ENCODE measurements at places on chromosomes 13 and 19.

GRCh38 chr19:5337708-5338655 lies 2.6 kb downstream of the PTPRS start:
- DNase-seq, result no peak

- DNase-seq, result no peak
Measured at GRCh38 chr19:35351411-35352176, 3.9 kb downstream of the FFAR1 start.

DNA sequence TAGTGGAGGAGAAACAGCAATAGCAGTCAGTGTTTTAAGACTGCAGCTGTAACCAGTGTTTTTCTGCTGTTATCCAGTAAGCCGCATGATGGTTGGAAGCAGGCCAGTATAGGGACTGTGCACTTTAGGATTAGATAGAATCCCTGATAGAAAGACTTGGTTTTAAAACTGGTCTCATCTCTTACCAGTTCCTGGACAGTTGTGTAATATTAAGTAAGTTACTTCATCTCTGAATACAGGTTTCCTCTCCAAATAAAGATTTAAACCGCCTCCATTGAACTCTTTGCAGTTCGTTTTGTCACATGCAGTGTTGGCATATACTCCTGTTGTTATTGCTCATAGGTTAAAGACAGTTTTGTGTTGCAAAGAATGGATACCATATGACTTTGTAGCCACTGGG lies 25.6 kb downstream of the URI1 start:
- DNase-seq, result no peak

GRCh38 chr13:57739089-57739488 lies 107.5 kb downstream of the PCDH17 start:
- DNase-seq, result no peak

DNA sequence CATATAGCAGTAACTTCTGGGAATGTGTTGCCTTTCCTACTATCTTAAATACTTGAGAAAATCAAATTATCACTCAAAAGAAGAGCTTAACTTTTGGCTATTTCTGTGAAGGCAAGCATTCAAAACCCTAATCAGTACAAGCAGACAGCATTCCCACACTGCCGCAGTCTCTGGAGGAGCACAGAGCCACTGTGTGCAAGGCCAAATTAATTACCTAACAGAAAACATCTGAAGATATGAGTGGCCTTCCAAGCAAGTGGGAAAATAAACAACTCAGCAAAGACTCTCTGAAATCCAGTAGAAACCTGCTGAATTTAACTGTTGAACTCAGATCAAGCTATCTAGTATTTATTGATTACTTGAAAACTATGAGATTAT lies 68.2 kb downstream of the COL4A1 start:
- DNase-seq, result no peak

- DNase-seq, result no peak
Measured at GRCh38 chr13:93338906-93339305, 112.3 kb downstream of the GPC6 start.

DNA sequence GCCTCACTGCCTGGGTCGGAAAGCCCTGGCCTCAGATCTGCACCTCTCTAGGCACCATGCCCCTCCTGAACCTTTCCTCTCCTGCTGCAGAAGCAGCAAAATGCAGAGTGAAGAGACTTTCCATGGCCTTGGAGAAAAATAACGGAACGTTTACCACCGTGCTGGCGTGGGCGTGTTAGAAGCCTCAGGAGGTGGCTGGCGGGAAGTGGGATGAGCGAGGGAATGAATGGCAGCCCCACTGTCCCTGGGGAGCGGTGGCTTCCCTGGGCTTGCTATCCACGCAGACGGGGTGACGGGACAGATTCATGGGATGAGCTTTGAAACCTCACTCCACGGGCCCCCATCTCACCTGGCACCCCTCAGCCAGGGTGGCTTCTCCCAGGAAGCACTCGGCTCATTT lies 4.3 kb downstream of the TEX29 start:
- DNase-seq, result no peak

GRCh38 chr19:16001481-16002312 lies 52.9 kb downstream of the OR10H4 start:
- no peak for DNase-seq

GRCh38 chr13:23458989-23459388 lies 25.5 kb upstream of the SACS start:
- DNase-seq, result no peak

DNA sequence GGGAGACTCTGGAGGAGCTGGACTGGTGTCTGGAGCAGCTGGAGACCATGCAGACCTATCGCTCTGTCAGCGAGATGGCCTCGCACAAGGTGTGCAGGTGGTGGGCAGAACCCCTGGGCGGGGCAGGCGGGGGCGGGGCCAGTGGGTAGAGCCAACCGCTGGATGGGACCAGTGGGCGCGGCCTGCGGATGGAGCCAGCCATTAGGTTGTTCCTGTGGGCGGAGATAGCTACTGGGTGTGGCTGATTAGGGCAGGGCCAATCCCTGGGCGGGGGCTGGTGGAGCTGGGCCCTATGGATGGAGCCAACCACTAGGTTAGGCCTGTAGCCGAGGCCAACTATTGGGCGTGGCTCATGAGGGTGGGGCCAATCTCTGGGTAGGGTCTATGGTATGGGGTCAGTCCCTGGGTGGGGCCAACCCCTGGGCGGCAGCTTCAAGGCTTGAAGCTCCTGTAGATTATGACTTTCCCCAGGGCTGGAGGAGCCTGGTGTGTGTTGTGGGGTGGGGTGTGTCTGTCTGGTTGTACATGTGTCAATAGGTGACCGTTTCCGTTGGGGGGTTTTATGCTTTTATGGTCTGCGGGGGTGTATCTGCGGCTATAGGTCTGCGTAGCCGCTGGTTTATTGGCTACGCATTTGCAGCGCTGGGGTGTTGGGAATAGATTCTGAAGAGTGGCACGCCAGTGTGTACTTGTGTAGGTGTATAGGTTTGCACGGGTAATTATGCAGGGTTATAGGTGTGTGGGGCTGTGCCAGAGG lies 30.7 kb downstream of the PDE4A start:
- DNase-seq, result no peak

GRCh38 chr13:41928323-41928722 lies 32.6 kb downstream of the VWA8 start:
- DNase-seq, result no peak

DNA sequence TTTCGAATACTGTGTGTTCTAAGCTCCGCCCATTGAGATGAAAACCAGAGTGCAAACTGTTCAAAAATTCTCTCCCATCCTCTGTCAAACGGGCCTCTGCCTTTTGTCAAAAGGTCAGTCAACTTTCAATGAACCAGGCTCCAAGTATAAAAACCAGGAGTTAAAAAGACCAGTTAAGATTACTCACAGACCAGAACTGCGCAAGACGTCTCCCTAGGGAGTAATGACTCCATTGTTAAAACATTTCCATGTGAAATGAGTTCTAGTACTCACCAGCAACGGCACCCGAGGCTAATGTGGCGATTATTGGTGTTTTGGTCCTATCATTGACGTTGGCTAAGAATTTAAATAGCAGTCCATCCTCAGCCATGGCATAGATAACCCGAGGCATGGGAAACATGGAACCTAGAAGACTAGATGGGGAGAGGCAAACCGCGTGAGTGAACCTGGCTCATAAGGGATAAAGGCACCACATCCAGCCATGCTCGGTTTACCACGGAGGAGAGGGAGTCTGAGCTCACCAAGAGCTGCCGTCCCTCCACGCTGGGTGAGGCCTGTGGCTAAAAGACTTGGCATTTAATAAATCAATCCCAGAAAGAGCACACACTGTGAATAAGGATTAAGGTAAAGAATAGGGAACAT lies 73.3 kb downstream of the SLC7A1 start:
- peak; percentile 68 for DNase-seq

- DNase-seq, result no peak
Measured at GRCh38 chr13:83333614-83334388, 548.5 kb downstream of the SLITRK1 start.

DNA sequence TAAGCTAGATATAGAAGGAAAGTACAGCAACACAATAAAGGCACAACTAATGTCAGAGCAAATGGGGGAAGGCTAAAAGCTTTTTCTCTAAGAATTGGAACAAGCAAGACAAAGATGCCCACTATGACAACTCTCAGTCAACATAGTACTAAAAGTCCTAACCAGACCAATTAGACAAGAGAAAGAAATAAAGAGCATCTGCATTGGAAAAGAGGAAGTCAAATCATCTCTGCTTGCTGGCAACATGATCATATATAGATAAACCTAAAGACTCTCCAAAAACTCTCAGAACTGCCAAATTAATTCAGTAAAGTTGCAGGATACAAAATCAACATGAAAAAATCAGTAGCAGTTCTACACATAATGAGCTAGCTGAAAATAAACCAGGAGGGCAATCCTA lies 542.0 kb downstream of the DIAPH3 start:
- DNase-seq, result no peak

- DNase-seq, result peak; percentile 5
Measured at GRCh38 chr13:110546926-110547325, 14.6 kb downstream of the RAB20 start.

DNA sequence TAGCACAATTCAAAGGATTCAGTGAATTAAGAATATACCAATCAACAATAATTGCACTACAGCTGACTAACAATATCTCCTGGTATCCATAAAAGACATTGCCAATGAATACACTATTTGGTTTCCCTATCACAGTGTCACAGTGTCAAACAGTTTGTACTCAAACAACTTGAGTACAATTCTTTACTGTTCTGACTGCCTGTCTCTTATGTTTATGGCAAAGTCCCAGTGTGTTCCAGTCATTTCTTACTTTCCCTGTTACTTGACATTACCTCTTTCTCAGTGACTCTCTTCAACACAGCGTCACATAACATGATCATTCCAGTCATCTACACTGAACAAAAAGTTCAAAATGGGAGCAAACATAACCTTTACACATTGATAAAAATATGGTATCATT lies 21.2 kb upstream of the RNASEH2B start:
- no peak for DNase-seq

DNA sequence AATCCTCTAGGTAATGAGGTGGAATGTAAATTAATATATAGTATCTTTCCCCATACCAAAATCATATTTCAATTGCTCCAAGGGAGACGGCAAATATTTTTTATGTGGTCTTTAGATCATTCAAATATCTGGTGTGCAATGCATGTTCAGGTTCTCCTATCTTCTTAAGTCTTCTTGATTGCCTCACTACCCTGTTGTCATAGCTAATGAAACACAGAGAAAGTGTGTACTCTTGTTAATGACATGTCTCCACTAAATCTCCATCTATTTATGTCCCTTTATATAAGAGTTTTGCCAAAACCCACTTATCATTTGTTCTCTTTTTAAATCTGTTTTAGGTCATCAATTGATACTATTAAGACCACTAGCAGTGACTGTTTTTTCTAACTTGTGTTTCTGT lies 6.6 kb downstream of the STARD13 start:
- no peak for DNase-seq

DNA sequence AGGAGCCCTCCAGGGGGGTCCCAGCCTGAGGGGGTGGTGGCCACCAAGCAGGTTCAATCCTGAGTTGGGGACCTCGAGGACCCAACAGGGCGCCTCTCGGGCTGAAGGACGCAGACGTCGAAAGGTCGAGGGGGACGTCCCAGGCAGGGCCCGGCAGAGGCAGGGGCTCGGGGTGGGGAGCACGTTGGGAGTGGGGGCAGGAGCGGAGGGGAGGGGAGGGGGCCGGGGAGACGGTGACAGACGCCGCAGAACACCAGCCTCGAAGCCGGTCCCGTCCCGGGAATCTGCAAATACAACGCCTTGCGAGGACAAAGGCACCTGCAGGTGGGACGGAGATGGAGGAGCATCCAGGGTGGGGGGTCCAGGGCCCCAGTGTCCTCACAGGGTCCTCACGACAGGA lies 4.1 kb downstream of the FGF22 start:
- DNase-seq, result no peak

- DNase-seq, result no peak
Measured at GRCh38 chr13:29543230-29544215, 52.0 kb downstream of the SLC7A1 start.

GRCh38 chr13:113746143-113746525 lies 12.9 kb upstream of the TMEM255B start:
- DNase-seq, result no peak

- DNase-seq, result no peak
Measured at GRCh38 chr13:51519771-51520216, 64.5 kb upstream of the WDFY2 start.

DNA sequence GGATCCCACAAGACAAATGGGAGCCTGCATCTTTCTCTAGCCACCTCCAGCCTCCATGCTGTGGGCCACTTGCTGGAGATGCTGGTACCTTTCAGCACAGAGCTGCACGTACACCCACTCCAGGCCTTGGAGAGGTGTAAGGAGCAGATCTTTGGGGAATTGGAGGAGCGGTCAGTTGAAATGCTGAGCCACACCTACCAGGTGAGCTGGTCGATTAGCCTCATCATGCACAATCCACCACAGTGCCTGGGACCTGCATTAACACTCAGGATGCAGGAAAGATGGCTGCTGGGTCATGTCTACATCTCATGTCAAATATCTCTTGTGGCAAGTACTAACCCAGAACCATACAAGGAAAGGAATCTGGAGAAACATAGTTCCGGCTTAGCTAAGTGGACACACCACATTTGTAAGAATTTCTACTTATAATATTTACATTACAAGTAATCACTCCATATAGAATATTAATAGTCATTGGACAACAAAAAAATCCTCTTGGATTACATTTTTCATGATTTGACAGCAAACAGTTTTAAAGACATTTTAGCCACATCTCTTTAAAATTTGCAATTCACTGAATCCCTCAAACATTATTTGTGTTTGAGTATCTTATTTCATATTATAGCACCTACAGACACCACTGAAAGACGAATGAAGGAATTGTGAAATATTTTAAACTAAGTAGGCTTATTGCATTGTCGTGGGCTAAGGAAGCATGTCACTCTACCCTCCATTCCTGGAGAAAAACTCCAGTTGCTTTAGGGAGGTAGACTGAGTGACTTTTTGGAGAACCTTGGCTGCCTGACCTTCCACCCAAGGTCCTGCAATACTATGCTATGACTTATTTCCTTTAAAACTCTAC lies 21.8 kb upstream of the MBNL2 start:
- no peak for DNase-seq

GRCh38 chr19:44848036-44848811 lies 2.1 kb downstream of the NECTIN2 start:
- DNase-seq, result no peak

- no peak for DNase-seq
Measured at GRCh38 chr13:30339738-30340330, 32.5 kb upstream of the KATNAL1 start.

DNA sequence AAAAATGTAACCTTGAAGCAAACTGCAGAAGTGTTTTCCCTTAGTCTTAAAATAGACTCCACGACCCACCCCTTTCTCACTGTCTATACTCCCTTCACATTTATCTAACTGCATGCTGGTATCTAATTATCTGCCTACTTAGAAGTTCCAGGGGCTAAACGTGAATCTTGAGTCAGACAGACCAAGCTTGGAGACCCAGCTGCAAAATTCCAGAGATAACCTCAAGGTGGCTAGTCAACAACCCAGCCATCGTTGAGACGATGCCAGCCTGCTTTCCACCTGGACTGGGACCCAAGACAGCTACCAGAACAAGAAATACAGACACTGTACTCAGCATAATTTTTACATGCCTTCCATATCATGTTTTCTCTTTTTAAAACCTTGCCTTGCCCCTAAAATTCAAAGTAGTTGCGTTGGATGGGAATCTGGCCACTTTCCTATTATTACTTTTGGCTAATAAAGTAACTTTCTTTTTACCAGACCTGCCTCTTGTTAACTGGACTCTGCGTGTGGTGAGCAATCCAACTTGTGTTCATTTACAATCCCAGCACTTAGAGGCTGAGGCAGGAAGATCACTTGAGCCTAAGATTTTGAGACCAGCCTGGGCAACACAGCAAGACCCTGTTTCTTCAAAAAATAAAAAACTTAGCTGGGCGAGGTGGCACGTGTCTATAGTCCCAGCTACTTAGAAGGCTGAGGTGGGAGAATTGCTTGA lies 82.3 kb downstream of the CDADC1 start:
- no peak for DNase-seq
